ENCODE measurements at places on chromosomes 2 and 18.
A peak's percentile ranks its signal among the peaks of the same experiment; 100 is the strongest.

GRCh38 chr2:18118703-18119102 is 240.2 kb downstream of the KCNS3 start:
- DNase-seq = no peak

- no peak for DNase-seq
Observed at GRCh38 chr2:159595410-159596046, 20.8 kb downstream of the BAZ2B start.

DNA sequence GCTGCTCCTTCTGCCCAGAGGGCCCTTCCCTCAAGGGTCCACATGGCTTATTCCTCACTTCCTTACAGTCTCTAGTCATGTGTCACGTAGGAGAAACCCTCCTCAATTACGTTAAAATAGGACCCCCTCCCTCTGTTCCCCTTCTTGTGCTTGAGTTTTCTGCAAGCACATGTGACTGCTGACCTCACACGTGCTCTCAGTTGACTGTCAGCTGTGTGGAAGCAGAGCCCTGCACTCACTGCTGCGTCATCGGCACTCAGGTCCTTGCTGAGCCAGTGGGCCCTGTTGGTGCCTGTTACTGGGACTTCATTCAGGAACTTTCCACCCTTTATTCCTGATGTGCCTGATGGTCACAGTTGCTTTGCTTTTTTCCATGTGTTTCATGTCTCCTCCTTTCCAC is 11.1 kb downstream of the ATG16L1 start:
- no peak for DNase-seq

DNA sequence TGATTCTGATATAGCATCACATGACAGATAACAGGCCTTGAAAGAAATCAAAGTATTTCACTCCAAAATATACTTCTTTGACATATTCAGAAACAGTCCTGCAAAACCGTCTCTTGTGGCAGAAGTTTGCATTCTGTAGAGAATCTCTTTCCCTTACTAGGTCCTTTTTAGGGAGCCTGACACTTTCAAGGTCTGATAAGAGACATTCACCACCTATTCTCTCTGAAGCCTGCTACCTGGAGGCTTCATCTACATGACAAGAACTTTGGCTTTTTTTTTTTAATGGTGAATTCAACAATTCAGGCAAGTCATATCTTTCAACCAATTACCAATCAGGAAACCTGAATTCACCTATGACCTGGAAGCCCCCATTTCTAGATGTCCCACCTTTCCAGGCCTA is 83.8 kb downstream of the CCDC178 start:
- no peak for DNase-seq

- DNase-seq = peak; percentile 27
Observed at GRCh38 chr2:136327162-136327852, 209.4 kb upstream of the CXCR4 start.

- no peak for DNase-seq
Observed at GRCh38 chr2:8133363-8133762, 548.5 kb upstream of the ID2 start.

- no peak for DNase-seq
Observed at GRCh38 chr2:120748310-120748709, 12.6 kb downstream of the GLI2 start.

DNA sequence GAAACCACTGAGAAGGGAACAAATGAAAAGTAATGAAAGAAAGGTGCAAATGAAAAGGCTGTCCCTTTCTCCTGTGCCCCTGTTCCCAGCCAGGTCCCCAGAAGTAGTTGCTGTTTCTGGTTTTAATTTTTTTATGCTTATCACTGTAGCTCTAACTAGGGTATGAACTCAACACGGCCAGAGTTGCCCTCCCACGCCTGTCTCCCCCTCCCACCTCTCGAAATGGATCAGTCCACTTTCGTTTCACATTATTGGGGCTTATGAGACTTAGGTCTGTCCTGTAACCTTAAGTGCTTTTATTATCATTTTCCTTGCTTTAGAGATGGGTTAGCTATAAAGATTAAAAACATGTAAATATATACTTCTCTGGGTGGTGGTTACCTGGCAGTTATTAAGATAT is 8.6 kb downstream of the RBFA start:
- no peak for DNase-seq

- no peak for DNase-seq
Observed at GRCh38 chr18:30945761-30946160, 96.8 kb downstream of the DSC3 start.

- DNase-seq = no peak
Observed at GRCh38 chr2:119104414-119104813, 54.1 kb downstream of the C1QL2 start.

- no peak for DNase-seq
Observed at GRCh38 chr2:46003903-46004473, 293.2 kb upstream of the EPAS1 start.

DNA sequence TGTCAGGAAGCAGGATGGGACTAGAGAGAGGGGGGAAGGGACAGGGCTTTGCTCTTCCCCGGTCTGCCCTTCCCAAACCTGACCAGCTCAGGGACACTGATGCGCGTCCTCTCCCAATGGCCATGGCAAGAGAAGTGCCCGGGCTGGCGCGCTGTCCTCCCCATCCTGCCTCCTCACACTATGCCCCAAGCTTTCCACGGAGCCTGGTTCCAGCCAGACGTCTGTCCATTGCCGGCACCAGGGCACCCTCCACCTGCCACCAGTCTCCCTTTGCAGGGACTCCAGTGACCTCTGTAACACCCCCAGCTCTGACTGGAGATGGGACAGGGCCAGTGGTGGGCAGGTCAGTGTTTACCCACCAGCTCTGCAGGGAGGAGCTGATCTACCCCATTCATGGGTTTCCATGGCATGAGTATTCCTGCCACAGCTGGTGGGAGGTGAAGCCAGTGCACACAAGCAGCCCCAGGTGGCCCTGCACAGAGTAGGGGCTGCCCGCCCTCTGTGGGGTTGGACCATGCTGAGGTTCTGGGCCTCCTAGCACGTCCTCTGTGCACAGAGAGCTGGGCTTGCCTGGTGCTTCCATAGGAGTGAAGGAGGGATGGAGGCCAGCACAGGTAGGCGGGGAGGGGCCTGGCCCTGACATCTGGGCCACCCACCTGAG is 109.5 kb downstream of the PXDN start:
- no peak for DNase-seq

DNA sequence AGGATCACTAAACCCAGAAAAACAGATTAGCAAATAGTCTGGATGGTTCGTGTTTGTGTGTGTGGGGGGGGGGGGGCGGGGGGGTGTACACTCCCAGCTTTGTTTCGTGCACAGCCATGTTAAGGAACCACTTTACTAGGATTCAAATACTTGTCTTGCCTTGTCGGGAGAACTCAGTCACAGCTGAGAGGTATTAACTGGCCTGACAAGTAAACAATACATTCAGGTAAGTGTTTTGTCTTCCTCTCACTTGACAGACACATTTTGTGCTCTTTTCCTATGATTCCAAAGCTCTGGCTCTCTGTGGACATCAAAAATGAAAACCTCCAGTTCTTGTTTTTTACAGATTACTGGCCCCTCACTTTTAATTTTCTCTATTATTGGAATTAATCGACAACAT is 173.5 kb downstream of the LRP1B start:
- DNase-seq = no peak

GRCh38 chr2:229794636-229795035 is 80.3 kb upstream of the DNER start:
- no peak for DNase-seq

- no peak for DNase-seq
Observed at GRCh38 chr2:121836611-121837010, 81.2 kb downstream of the TSN start.

- DNase-seq = no peak
Observed at GRCh38 chr2:133004623-133005022, 334.6 kb upstream of the LYPD1 start.

- DNase-seq = no peak
Observed at GRCh38 chr2:201974171-201975100, 59.2 kb upstream of the FZD7 start.

Data from ascending aorta (tissue), 2 donors.